Activated naive CD8-positive, alpha-beta T cell treated with anti-CD3 and anti-CD28 coated beads, Interleukin-2, amount 50 U/mL, for 24 hours (primary cell): ENCODE measurements at places on chromosomes 3 and 15.

DNA sequence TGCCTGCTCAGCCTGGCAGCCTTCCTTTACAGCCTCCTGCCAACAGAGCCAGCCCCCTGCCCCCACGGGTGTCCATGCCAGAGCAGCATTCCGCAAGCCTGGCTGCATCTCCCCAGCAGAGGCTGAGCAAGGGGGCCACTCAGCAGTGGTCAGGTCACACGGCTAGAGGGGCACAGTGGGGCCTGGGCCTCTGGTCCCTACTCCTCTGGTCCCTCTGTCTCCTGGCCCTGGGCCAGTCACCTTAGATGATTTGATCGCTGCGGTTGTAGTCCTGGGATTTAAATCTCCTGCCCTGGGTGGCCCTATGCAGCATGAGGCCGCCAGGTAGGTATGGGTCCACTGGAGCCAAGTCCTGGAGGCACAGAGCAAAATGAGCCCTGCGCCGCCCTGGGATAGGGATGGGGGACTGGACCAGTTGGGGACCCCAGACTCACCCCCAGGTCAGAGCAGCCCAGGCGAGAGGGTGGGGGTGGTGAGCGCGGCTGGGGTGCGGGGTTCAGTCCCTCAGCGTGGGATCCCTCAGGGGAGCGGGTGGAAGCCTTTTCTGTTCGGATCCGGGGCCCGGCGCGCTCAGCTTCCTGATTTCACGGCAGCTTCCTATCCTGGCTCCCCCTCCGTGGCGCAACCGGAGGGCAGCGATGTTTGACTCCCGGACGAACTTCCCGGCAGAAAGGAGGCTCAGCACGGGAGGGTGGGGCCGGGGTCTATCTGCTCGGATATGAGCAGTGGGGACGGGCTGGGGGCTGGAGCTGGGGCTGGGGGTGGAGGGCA, at the start of gene ZBTB47:
Gene ZBTB47, plus strand, starts transcription at position 138 of the 771 bp plus-strand sequence. CDS start 4,659 bp downstream, outside the sequence.
- DNase-seq, result no peak

- DNase-seq, result no peak
These were observed 28.6 kb downstream of the POMGNT2 start for GRCh38 chr3:43077261-43077660.

- no peak for DNase-seq
These were observed 64.9 kb downstream of the UACA start for GRCh38 chr15:70698426-70698825.

DNA sequence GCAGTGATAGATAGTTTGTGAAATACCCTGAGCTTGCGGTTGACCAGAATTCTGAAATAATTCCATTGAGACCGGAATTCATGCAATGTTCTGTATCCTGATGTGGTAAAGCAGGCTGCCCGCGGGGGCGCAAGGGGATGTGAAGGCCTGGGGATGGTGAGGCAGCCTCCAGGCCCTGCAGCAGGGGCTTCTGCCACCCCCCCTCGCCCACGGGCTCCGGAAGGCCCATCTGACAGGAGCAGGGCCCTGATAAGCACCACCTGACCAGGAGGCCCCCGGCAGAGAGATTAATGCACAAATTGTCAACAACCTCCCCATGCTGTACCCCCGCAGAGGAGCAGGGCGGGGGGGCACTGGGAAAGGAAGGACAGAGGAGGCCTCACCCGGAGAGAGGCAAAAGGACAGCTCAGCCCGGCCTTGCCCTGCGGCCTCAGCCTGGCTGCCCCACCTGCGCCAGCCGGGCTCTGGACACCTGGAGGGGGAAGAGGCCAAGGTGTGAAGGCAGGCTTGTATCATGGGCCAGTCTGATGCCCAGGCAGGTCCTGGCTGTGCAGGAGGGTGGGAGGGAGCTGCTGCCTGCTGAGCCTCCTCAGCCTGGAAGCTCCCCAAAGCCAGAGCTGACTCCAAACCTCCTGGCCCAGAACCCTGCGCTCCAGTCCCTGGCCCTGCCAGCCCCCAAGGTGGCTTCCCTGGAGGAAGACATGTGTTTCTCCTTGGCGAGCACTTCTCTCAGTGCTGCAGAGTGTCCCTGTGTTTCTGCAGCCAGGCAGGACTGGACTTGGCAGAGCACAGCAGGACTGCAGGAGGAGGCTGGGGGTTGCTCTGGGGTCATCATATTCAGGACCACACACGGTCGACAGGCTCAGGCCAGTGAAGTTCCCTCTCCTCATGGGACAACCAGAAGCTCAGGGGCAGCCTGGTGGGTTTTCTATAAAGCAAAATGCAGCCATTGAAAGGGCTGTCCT, 46.5 kb downstream of the RPN1 start:
- no peak for DNase-seq

- DNase-seq, result no peak
These were observed 69.0 kb downstream of the TIGIT start for GRCh38 chr3:114362815-114363214.

DNA sequence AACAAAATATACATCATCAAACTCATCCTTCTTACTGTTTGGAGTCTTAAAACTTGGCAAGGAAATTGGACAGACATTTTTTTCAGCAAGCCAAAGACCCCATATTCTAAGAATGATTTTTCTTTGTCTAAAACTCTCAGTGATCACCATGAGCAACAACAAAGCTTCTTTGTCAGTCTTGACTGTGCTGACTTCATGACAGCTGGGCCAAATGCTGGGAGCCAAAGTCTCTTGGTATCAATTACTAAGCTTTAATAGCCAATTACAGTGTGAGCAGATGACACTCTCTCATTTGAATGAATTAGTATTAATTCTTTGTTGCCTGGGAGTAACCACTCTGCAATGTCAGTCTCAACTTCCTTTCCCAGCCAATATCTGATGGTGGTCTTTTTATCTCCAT, 48.1 kb upstream of the GK5 start:
- no peak for DNase-seq

- no peak for DNase-seq
These were observed 71.7 kb downstream of the TNIK start for GRCh38 chr3:171388527-171388926.

GRCh38 chr3:14925729-14926591, 21.4 kb upstream of the NR2C2 start:
- peak; percentile 25 for DNase-seq
